Mesothelial cell of epicardium (in vitro differentiated cells): ENCODE measurements at places on chromosomes 2 and 18. TPM values are rescaled to one million over a fixed set of nuclear protein-coding genes. Genes with fewer than 3 reads are reported as not detected.

DNA sequence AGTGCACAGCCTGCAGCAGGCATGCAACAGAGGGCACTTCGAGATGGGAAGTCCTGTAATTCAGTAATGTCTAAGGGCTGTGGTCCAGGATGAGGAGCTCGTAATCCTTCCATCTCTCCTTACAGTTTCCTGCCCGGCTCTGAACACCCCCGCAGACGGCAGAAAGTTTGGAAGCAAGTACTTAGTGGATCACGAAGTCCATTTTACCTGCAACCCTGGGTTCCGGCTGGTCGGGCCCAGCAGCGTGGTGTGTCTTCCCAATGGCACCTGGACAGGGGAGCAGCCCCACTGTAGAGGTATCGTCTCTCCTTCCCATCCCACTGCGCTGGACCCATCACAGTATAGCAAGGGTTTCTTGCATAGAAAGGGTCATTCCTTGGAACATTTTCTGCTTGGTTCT lies 26.7 kb downstream of the FBLN7 start:
- no peak for DNase-seq

FOXD4L1 gene
- total RNA-seq = 0.16 to 0.50 TPM (median 0.49 TPM) in 3 replicates

DNA sequence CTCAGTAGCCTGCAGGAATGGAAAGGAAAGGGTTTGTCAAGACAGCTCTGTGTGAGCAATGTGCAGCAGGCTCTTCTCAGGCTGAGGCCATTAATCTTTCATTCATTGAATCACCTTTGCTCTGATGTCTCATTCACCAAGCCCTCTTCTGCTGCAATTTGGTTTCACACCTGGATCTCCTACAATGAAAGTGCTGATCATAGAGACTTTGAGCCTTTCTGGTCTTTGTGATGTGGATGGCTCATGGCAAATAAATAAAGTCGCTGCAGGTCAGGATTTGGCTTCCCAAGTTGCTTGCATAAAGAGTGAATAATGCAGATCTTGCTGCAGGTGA lies 95.8 kb upstream of the SPRED2 start:
- DNase-seq = no peak

GRCh38 chr2:17540093-17540812 lies at the start of gene VSNL1:
Gene VSNL1 (plus strand): TSS chr2:17540696. CDS start chr2:17592075, 51,379 bp downstream.
- DNase-seq = peak; percentile 97

GRCh38 chr2:69731147-69731970 lies 10.6 kb upstream of the ANXA4 start:
- DNase-seq = no peak

IL36A gene
- total RNA-seq = not detected in 3 replicates

- no peak for DNase-seq
Observed at GRCh38 chr18:64202210-64202836, 53.4 kb upstream of the LINC00305 start.
